ENCODE measurements at places on chromosomes 12 and 14.

DNA sequence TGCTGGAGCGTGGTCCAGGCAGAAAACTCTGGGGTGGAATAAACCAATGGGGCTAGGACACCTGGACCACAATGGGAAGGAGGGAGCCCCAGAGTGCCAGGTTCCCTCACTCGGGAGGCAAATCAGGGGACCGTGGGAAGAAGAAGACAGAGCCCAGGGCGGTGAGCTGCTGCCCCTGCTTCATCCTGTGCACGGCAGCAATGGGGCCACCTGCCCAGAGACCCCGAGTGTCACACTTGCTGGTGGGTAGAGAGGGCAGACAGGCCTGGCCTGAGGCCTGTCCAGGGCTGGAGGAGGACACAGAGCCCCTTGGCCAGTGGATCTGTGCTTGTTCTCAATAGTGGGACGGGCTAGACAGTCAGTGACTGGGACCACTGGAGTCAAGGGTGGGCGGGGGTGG is 58.2 kb downstream of the DIO3 start:
- DNase-seq: no peak

DNA sequence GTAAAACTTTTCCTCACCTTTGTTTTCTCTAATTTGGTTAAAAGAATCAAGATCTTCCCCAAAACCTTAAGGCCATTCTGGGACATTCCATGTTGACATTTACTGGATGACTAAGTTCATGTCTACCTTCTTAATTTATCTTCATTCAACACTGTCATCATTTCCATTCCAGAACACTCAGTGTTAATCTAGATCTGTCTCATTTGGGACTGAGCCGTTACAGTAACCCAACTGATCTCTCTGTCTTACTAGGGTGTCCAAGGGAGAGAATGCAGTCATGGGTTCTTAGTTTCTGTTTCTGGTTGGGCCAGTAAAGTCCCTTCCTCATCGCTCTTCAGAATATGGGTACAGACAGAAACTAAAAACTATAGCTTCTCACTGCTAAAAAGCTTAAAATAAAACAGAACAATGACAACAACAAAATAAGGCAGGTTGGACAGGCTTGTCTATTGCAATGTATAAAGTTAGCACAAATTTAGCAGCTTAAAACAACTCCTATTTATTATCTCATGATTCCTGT is 144.8 kb downstream of the ASCL1 start:
- DNase-seq: no peak

GRCh38 chr14:78157494-78158437 is 12.4 kb upstream of the NRXN3 start:
- peak; percentile 76 for DNase-seq

DNA sequence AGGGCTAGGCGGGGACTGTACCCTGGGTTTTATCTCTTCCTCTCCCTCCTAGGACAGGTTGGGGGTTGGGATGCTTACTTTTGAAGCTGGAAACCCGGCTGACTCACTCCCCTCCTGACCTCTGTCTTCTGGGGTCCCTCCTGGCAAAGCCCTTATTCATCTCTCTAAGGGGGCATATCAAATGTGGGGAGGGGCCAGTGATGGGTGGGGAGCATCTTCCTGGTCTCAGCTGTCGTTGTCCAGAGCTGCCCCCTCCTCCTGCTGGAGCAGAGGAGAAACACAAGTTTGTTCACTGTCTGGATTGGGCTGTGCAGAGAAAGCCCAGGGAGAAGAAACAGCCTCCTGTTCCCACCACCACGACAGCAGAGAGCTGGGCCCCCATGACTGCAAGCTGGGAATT is 85.8 kb downstream of the TNFAIP2 start:
- no peak for DNase-seq

- DNase-seq: no peak
Observed at GRCh38 chr12:57539134-57539768, 7.7 kb downstream of the DCTN2 start.

- no peak for DNase-seq
Observed at GRCh38 chr12:7090222-7090998, 1.8 kb downstream of the C1R start.

- DNase-seq: no peak
Observed at GRCh38 chr12:52499806-52500560, 6.9 kb upstream of the KRT6A start.

DNA sequence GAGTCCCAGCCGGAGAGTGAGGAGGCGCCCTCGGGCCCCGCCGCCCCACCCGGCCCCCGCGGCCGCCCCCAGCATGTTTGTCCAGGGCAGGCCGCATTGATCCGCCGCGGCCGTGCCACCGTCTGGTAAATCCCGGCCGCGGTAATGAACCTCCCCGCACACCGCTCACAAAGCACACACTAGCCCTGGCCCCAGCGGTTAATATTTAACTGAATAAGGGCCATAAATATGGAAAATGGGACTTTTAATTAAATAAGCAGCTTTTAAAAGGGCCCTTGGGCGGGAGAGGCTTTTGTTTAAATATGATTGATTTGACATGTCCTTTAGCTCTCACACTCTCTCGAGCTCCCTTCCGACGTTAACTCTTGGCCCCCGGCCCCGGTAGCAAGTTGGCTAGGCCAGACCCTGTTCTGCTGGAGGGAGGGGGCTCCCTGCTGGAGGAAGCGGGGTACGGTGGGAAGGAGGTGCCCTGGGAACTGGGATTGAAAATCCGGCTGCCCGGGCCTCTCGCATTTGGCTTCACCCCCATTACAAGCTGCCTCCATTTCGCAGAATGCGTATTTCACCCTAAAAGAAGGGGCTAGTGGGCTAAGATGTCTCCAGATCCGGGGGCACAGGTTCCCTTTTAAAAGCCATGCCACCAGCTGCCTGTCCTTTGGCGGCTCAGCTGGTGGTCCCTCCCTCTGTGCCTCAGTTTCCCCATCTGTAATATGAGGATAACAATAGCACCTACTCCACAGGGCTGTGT is 199.8 kb downstream of the RBM19 start:
- peak; percentile 52 for DNase-seq

- no peak for DNase-seq
Observed at GRCh38 chr12:32993404-32993803, 96.8 kb upstream of the PKP2 start.

GRCh38 chr12:12538535-12538934 is 24.1 kb downstream of the DUSP16 start:
- DNase-seq: no peak

GRCh38 chr14:88188745-88189416 is 134.2 kb downstream of the KCNK10 start:
- no peak for DNase-seq

GRCh38 chr14:63892265-63892664 is 39.5 kb downstream of the SYNE2 start:
- no peak for DNase-seq

- DNase-seq: peak; percentile 85
Observed at GRCh38 chr12:52230364-52231281, 2.4 kb upstream of the KRT7 start.

DNA sequence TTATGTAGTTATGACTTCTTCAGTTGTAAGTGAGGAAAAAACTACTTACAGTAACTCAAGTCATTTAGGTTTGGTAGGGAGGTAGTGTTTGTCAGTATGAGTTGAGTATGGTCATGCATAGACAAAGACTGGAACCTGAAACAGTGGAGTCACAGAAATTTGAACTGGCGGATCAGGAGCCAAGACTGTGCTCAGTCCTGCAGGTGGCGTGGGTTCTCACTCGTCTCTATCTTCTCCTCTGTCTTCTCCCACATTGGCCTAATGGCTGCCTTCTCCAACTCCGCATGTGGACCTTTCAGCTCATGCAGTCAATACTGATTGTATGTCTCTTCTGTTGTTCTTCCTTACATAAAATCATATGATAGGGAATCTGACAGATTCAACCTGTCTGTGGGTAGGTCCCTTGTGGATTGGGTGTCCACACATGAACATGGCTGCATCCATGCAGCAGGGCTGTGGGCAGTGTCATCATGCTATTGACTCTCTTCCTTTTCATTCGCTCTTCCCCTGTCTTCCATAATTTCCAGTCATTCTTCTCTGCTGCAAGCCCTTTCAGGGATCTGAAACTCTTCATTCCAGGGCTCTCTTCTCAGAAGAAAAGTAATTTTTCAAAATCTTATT is 78.8 kb upstream of the NEDD1 start:
- DNase-seq: no peak

GRCh38 chr12:81800298-81801148 is 41.4 kb upstream of the PPFIA2 start:
- no peak for DNase-seq

DNA sequence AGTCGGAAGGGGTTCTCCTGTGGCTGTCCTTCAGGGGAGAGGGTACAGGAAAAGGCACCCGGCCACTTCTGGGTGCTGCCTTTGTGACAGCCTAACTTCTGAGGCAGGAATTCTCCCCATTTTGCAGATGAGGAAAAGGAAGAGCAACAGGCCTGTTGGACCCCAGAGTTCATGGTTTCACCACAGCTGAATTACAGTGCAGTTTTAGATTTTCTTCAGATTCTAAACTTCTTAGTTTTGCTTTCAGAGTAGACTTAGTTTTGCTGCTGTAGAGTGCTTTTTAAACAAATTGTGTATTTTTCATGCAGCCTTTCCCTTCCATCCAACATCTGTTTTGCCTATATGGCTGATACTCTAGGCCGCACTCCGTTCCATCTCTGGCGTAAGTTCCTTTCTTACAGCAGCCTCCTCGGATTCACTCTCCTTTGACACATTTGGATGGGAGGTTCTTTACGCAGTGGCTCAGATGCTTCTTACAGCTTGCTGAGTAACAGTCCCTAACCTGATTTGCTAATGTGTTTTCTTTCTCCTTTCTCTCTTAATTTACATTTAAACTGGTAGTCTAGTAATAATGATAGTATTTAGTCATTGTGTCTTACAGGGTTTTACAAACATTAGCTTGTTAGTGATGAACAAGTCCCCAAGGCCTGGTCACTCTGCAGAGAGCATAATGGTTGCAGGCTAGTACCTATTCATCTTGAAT is 7.8 kb downstream of the TRAF3 start:
- DNase-seq: no peak
